ENCODE measurements at places on chromosomes 7 and 10.

GRCh38 chr7:38410056-38410455 lies 136.6 kb upstream of the TARP start:
- no peak for DNase-seq

- DNase-seq: no peak
Measured at GRCh38 chr7:138352570-138353461, 107.2 kb upstream of the TRIM24 start.

DNA sequence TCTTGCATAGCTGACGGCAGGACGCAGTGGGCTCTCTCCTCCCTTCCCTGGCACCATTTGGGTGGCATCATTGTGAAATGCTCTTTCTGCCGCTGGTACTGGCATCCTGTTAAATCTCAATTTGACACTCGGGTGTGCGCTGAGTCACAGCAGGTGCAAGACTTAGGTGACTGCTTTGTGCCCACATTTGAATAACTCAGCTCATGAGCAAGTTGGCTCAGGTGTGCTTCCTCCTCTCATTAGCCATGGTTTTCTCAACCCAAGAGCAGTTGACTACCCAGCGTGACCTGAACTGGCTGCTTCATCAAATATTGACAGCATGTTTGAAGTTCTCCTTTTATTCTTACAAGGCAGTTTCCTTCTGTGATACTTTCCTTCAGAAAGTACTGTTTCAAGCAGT lies 24.6 kb upstream of the NFE2L3 start:
- no peak for DNase-seq

DNA sequence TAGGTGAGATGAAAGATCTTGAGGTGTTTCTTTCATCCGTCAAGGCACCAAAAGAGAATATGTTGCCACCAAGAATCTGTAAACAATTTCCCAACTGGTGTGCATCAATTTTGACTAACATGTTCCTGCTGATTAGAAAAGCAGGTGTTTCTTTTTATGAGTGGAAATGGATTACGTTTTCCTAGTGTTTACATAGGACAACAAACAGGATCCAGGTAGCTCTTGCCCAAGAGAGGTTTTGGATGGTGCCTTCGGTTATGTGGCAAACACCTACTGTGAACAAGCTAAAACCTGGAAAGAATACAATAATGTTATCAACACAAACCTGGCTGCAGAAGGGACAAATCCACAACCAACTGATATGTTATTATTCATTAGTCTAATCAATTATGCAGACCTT lies 53.6 kb upstream of the WNT16 start:
- DNase-seq: no peak

DNA sequence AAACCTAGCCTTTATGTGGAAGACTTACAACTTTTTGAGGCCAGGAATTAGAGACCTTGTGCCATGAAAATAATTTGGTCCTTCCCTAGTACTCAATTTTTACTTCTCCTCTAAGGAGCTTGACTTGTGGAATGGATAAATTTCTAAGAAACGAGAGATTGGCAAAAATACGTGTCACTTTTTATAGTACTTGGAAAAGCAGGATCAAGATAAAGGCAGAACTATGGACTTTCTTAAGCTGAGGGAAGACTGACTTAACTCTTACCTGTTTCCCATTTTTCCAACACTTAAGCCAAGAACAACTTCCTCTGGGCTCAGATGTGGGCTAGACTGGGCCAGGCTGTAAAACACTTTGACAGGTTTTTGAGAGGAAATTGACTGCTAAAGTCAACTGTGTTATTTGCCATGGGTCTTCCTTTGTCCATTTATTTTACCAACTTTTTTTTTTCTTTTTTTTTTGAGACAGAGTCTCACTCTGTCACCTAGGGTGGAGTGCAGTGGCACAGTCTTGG lies 2.0 kb upstream of the WBP1L start:
- no peak for DNase-seq

DNA sequence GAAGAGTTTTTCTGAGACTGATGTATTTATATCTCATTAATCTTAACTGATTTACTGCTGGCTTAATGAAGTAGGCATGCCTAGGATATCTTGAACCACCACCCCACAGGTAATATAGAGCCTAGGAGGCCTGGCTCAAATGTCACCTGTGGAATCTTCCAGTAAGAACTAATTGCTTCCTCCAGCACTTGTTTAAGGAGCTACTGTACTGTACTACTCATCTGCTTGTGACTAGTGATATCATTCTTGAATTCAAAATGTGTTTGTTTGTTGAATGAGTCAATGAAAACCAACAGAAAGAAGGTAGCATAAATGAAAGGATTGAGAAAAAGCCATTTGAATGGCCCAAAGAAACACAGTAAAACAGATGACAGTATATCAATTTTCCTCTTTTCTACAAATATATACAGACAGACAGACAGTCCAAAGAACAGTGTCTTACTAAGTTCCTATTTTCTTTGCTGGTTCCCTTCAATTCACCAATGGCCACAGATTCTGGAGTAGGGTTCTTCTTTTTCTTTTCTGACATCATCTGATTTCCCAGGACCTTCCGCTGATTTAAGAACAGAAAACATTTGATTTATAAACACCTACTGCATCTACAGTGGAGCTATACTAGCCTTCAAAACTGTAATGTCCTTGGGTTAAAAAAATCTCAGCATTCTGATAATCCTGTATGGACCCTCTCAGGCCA lies 43.7 kb upstream of the SLIT1 start:
- DNase-seq: no peak

DNA sequence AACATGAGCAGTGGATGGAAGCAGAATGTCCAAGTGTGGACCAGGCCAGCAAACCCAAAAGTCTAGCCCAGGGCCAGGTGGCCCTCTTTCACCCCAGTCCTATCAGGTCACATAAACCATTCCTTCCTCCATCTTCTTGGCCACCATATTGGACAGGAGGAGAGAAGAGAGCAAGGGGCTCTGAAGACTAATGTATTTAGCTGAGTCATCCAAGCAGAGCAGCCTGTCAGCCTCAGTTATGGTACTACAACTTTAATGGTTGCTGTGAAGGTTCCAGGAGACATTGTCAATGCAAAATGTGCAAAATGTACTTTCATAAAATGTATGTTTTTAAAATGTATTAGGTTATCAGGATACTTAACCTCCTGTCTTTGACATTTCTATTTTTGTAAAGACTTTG lies 159.5 kb downstream of the GPAM start:
- DNase-seq: no peak

DNA sequence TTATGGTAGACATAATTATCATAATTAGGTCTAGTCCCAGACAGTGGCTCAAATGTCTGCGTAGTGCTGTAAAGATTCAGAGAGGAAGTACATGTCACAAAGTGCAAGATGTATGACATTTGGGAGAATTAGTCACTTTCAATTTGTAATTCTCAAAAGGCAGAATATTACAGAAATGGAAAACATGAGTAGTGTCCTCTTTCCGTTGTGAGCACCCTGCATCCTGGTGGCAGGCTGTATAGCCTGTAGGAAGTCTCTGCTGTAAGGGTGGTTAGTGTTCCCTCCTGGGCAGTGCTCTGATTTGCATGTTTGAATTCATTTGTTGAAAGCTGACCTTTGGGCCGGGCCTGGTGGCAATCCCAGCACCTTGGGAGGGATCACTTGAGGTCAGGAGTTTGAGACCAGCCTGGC lies 17.0 kb downstream of the CDK14 start:
- DNase-seq: no peak

DNA sequence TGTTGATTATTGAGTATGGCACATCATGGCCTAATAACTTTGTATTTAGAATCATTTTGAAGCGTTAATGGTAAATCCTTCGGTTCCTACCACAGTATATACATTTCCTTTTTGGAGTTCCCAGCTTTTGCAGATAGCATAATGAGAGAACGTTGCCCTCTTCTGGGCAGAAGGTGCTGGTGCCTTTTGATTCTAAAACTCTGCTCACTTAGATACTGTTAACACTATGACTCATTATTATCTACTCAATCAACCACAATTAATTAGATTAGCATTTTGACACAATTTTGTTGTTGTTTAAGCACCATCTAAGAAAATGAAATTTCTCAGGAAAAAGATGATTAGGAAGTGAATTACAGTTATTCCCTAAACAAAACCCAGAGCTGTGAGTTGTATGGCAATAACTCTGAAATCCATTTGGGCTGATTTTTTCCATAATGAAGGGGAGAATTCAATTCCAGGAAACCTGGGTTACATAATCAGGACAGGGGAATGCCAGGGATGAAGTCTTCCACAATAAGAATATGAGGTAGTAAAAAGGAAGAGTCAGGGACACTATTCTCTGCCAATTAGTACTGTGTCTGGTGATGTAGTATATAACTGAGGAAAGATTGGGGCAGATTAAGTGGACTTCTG lies 11.5 kb upstream of the DLD start:
- DNase-seq: peak; percentile 47

DNA sequence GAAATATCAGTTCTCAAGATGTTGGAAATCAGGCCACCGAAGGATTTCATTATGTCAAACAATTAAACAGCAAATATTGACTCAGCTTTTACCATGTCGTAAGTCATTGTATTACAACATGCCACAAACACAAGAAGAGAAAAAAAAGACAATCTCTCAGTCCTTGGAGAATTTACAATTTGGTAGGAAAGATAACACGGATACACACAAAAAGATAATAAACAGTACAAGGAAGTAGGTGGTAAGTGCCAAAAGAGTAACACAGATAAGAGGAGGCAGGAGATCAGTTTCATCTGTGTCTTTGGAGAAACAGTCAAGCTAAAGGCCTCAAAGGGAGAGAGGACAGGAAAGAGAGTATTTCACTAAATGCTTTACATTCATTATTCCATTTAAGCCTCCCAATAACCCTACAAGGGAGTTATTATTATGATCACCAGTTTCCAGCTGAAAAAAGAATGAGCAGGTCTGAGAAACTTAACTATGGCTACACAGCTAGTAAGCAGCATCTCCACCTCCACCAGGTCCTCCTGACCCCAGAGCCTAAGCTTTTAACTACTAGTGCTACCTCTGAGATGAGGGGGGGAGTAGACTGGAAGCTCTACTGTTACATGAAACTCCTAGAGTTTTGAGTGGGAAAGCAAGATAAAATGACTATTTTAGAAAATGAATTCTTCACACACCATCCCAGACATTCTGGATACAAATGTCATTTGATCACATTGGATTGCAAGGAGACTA lies 13.9 kb upstream of the DNAJC1 start:
- no peak for DNase-seq

GRCh38 chr10:27911011-27911410 lies 87.9 kb downstream of the ODAD2 start:
- DNase-seq: no peak

GRCh38 chr10:119597405-119598186 lies 832 bp upstream of the TIAL1 start:
- DNase-seq: no peak

GRCh38 chr7:121323515-121324302 lies 5.1 kb upstream of the WNT16 start:
- no peak for DNase-seq

GRCh38 chr10:11242443-11243387 lies 225.0 kb downstream of the CELF2 start:
- DNase-seq: no peak

Measured in mucosa of gallbladder (tissue), 1 donor.